ENCODE measurements at places on chromosomes 2 and 18.

DNA sequence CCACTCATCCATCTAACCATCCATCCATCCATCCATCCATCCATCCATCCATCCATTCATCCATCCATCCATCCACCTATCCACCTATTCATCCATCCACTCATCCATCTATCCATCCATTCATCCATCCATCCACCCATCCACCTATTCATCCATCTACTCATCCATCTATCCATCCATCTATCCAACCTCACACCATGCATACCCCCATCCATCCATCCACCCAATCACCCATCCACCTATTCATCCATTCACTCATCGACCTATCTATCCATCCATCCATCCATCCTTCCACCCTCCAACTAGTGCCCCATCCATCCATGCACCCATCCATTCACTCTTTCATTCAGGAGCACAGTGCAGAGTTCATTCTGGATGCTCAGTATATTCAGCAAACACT is 21.5 kb upstream of the YWHAQ start:
- no peak for DNase-seq

- DNase-seq, result no peak
These were observed 327.7 kb upstream of the SLC14A2 start for GRCh38 chr18:45287531-45287930.

DNA sequence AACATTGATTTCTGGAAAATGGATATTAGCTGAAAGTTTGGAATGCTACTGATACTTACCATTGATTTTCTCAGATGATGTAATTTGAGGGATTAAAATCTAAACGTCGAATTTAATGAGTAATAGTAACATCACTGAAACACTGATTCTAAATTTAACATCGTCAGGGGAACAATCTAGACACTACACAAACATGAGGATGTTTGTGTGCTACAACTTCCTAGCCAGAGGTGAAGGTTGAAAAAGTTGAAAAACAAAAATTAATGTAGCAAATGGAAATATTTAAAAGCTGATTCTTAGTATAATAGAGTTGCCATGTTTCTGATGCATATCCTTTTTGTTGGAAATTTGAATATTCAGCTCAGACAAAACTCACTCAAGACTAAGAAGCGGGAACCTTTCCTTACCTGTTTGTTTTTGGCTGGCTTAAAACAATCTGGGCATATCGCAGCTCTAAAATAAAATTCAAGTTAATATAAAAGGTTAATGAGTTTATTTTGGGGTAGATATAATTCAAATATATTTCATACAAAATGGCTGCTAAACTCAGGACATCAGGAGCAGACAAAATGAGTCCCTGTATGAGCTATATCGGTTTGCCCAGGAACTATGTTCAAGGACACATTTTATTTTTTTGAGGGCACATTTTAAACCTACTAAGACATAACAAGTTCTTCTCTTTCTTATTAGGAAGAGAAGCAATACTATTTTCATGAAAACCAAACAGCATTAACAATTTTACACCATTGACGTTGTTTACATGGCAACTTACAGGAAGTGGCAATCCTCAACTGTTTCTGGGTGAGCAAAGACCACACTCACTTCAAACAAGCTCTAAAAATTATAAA is 52.6 kb upstream of the PEX13 start:
- DNase-seq, result no peak

GRCh38 chr2:181419129-181419855 is 37.9 kb upstream of the ITGA4 start:
- DNase-seq, result no peak

DNA sequence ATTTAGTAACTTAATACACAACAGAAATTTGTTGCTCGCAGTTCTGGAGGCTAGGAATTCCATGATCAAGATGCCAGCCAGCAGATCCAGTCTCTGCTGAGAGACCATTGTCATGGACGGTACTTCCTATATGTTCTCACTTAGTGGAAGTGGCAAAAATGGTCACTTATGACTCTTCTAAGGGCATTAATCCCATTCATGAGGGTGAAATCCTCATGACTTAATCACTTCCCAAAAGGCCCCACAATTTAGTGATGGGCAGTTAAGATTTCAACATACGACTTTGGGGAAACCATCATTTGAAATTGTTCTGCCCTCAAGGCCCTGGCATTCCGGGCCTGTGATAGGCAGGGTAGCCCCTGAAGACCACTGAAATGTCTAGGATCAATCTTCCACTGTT is 23.0 kb downstream of the BZW1 start:
- DNase-seq, result no peak

DNA sequence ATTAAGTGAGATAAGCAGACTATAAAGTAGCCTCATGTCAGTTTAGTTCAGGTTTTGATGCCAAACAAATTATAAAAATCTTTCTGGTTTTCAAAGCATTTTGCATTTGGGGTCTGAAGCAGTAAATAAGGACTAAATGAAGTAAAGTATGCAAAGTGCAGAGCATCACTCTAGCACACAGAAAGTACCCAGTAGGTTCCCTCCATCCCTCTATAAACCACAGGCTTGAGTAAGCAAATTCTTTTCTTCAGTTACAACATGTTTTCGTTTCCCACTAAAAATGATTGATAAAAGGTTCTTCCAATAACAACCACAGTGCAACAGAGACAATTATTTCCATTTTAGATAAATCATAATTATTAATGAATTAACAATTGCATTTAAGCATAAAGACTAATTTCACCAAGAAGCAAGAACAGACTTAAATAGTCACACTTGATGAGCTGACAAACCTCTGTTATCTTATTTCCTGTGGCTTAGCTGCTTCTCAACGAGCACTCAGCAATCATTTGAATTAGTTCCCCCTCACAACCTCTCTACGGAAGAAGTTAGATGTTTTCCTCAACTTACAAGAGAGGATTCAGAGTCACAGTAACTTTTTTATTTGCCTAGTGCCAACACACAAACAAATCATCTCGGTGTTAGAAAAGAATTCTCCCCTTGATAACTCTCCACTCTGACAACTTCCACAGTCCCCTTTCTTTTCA is 249.8 kb downstream of the NBAS start:
- no peak for DNase-seq

DNA sequence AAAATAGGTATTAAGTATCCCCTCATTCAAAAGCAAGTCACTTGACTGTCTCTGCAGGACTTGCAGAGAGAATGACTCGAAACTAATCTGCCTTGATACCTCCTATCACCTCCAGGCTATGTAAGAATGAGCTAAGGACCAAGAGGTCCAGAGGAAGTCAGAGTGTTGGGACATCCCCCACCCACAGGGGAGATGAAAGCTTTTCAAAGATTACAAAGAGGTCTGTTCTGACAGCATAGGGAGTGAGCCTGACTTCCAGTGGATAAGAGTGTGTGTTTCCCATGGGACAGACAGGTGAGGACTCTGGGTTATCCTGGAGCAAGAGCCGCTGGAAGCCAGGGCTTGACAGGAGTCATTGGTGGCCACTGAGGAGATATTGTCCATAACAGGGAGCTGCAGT is 85.0 kb upstream of the TACR1 start:
- no peak for DNase-seq

- DNase-seq, result no peak
These were observed 194.9 kb downstream of the LRATD1 start for GRCh38 chr2:14827226-14828023.

DNA sequence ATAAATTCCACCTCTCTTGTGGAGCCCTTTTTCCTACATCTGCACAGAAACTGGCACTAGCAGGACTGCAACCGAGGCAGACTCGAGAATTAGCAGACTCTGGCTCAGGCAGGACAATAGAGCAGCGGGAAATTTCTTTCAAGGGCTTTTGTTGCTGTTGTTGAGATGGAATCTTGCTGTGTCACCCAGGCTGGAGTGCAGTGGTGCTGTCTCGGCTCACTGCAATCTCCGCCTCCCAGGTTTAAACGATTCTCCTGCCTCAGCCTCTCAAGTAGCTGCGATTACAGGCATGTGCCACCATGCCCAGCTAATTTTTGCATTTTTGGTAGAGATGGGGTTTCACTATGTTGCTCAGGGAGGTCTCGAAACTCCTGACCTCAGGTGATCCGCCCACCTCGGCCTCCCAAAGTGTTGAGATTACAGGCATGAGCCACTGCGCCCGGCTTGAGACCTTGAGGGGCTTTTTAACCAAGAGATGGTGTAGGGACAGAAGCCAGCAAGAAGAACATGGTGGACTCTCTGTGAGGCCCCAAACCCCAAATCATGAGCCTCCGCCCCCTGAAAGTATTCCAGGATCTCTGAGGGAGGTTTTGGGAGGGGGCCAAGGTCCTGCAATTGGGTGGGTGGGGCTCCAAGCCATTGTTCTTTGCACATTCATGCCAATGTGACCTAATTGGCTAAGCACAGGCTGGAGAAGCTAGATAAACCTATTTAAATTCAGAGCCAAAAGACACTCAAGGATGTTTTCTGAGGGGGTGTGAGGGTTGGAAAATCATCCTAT is 68.4 kb upstream of the MSH2 start:
- no peak for DNase-seq

GRCh38 chr18:57088883-57089282 is 58.0 kb upstream of the BOD1L2 start:
- DNase-seq, result no peak
